Stimulated activated effector memory CD8-positive, alpha-beta T cell treated with anti-CD3 and anti-CD28 coated beads, Interleukin-12 subunit alpha, Interleukin-12 subunit beta, amount 100 ng/mL, for 72 hours (primary cell): ENCODE measurements at places on chromosomes 6 and 20.

GRCh38 chr6:83270971-83271719 is 78.0 kb downstream of the RWDD2A start:
- DNase-seq, result no peak

DNA sequence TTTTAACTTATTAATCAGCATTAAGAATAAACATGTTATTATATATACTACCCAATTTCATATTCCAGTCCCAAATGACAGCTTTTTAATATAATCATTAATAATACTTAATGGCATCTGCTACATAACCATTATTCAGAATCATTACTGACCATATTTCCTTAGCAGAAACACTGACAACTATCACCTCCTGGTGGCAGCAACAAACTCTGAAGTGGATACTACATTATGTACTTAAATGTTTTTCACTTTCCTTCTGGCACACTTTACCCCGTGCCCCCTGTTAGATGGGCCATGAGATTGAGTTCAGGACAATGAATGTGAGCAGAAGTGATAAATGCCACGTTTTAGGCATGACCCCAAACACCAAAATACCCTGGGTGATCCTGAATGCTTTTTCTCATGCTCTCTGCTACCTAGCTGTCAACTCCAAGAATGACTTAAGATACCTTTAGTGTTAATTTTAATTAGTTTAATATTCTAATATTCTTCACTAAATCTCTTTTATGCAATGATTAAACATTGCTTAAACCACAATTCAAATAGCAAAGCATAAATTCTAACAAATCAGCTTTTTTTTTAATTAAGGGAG is 77.1 kb downstream of the LMBRD1 start:
- DNase-seq, result no peak

DNA sequence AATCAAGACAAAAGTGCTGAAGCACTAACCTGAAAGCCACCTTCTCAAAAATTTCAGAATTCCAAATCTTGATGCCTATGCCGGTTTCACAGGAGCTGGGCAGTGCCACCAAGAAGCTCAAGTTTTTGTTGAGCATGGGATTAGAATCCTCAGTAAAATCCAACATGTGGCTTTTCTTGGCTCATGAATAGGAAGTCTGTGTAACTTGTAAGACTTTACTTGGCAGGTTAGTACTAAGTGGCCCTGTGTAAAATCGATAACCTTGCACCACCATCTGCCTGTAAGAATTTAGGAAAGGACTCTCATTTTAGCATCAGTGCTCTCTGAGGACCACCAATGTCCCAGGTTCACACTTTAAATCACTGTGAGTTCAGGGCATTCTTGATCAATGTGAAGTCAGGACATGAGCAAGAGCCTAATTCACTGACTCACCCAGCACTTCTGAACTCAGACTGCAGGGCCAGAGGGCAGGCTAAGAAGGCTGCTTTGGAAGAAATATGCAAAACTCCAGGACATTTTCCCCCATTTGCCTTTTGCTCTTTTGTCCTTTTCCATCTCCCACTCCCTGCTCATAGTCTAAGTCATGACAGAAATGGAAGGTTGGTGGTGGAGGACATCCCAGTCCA is 113.2 kb downstream of the EDN1 start:
- no peak for DNase-seq

GRCh38 chr6:100440935-100441334 is 23.8 kb downstream of the SIM1 start:
- no peak for DNase-seq
